ENCODE measurements at places on chromosomes 12 and 14.

DNA sequence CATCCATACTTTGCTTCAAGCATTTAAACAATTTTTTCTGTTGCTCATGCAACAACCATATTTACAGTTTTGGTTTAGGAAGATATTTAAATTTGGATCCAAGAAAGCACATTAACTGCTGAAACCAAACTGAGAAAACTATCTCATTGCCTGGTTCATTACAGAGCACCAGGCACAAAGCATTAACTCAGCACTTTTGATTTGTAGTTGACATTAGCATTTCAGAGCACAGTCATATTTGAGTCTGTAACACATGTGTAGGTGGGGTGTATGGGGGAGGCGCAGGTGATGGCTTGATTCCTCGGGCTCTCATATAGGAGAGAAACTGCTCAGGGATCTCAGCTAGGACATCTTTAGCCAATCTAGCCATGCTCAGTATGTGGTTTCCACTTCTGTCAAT lies 251.7 kb downstream of the CPNE8 start:
- no peak for DNase-seq

GRCh38 chr12:79737875-79738718 lies 47.3 kb upstream of the PAWR start:
- DNase-seq: peak; percentile 88

DNA sequence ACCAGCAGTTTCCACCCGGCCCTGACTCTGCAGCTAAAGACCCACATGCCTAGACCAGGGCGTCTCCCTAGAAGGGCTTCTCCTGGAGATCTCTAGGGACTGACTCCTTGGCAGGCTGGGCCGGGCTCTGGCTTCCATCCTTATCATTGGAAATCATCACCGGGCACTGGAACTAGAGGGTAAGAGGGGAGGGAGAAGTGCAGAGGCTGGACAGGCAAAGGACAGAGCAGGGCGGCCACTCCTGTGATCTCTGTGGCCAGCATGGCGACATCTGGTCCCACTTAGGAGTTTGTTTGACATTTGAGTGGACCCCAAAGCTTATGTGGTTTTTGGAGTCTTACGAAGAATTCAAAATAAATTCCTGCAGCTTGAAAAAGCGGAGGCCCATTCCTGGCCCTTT lies 7.1 kb downstream of the LTBP2 start:
- no peak for DNase-seq

DNA sequence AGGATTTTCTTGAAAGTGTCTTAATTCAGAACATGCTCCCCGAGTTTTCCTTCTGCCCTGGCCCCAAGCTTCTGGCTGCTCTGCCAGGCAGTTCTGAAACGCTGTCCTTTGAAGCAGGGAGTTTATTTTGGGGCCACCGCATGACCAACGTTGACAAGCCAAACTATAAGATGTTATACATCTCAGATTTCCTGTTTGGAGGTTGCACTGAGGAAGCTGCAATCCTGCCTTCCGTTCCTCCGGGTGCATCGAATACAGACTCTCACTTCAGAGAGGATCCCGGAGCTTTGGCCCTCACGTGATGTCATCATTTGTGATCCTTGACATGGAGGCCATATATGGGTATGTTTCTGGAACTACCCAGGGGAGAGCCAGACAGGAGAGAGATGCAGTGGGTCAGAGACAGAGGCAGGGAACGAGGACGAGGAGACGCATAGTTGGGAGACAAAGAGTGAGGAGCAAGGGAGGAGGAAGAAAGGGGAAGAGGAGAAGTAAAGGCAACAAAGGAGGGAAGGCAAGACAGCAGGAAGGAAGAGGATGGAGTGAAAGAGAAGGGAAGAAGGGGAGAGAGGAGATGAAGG lies at the start of gene ASB2:
Gene ASB2, minus strand, starts transcription at position 94 of the 581 bp plus-strand sequence. CDS start 12,031 bp downstream, outside the sequence.
- DNase-seq: peak; percentile 8

GRCh38 chr12:96247563-96247962 lies 53.4 kb downstream of the ELK3 start:
- peak; percentile 39 for DNase-seq

GRCh38 chr12:4196805-4197420 lies 76.6 kb upstream of the CCND2 start:
- DNase-seq: no peak

GRCh38 chr12:113781415-113782198 lies 184.5 kb downstream of the RBM19 start:
- DNase-seq: peak; percentile 56

DNA sequence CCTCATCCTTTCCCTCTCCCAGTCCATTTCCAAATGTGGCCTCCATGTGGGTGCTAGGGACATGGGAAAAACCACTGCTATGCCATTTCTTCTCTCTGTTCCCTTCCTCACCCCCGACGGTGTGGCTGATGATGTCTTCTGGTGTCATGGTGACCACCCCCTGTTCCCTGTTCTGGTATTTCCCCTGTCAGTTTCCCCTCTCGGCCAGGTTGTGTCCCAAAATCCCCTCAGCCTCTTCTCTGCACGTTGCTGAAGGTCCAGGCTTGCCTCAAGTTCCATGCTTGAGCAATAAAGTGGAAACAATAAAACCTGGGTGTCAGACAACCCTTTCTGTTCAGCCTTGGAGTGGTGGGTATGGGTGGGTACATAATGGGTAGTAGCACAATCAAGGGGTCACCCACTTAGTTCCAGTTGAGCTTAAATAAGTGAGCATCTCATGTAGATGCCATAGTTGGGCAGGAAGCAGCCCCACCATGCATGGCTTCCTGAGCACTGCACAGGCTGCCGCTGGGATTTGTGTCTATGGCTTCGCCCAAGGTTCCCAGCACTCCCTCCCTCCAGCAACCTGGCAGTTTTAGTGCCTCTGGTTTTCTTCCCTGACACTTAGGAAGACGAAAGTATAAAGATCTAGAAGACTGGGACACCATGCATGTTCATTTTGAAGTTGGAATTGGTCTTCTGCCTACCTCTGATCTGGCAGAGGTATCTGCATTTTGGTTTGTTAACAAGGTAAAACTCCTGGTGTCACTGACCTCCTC lies 8.7 kb upstream of the ITFG2 start:
- DNase-seq: no peak

- DNase-seq: no peak
Measured at GRCh38 chr12:116808113-116809105, 70.3 kb downstream of the RNFT2 start.
